PC-3 (cell line): ENCODE measurements at places on chromosomes 5 and 9.

GRCh38 chr5:116315531-116315930, 230.7 kb downstream of the COMMD10 start:
- DNase-seq = no peak

- no peak for DNase-seq
These were observed 29.9 kb upstream of the HMHB1 start for GRCh38 chr5:143781993-143782520.

DNA sequence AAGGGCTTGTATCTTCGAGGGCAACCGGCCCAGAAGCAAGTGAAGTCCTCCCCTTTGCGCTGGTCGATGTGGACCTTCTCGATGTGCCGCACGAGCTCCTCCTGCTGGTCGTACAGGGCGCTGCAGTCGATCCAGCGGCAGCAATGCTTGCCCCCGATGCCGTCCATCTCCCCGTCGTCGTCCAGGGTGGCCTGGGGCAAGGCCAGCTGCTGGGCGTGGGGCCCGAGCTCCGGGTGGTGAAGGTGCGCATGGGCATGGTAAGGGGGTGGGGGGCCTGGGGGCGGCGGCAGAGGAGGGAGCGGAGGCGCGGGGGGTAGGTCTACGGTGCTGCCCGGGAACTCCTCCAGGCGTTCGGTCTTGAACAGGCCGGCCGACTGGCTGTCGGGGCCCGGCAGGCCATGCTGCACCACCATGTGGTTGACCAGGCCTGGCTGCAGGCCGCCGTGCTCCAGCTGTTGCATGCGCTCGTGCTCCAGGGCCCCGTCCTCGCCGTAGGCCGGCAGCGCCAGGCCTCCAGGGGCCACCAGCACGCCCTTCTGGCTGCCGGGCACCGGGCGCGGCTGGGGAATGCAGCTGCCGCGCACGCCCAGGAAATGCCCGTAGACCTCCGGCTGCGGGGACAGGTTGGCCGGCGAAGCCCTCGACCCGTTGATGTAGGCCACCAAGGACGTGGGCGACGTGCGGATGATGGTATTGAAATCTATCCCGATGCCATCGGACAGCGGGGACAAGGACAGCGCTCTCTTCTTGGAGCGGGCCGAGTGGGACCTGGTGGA, 181.8 kb downstream of the GLIS3 start:
- DNase-seq = no peak

GRCh38 chr5:37825334-37825915, 14.4 kb downstream of the GDNF start:
- DNase-seq = no peak

- DNase-seq = no peak
These were observed 173.0 kb downstream of the MACROH2A1 start for GRCh38 chr5:135225856-135226560.

- DNase-seq = no peak
These were observed 196.3 kb downstream of the TRIO start for GRCh38 chr5:14339468-14339867.

- DNase-seq = no peak
These were observed 74.1 kb downstream of the CSF2 start for GRCh38 chr5:132147663-132148062.

DNA sequence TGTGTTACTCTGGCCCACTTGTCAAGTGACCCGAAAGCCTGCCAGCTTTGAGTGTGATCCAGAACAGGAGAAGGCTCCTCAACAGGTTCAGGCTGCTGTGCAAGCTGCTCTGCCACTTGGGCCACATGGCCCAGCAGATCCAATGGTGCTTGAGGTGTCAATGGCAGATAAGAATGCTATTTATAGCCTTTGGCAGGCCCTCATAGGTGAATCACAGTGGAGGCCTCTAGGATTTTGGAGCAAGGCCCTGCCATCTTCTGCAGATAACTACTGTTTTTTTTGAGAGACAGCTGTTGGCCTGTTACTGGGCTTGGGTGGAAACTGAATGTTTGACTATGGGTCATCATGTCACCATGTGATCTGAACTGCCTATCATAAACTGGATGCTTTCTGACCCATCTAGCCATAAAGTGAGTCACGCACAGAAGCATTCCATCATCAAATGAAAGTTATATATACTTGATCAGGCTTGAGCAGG, 180.8 kb downstream of the CARTPT start:
- DNase-seq = peak; percentile 59

GRCh38 chr5:139571543-139571942, 10.4 kb downstream of the UBE2D2 start:
- no peak for DNase-seq
